ENCODE measurements at places on chromosomes 13 and 19.

DNA sequence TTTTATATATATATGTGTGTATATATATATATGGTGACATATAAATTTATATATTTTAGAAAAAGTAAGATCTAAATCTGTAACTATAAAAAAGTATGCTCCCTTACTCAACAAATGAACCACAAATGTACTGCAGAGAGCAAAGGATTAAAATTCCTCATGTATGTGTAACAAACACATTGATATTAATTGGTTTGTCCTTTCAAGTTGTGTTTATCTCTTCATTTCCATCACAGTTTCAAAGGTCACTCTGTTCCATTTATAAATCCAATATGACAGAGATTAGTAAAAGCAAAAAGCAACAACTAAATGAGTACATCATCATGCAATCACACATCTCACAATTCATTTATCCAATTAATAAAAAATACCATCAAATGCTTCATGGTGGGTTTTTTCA is 247.9 kb downstream of the DACH1 start:
- no peak for DNase-seq

- peak; percentile 6 for DNase-seq
Measured at GRCh38 chr13:94192431-94192975, 287.0 kb downstream of the DCT start.

DNA sequence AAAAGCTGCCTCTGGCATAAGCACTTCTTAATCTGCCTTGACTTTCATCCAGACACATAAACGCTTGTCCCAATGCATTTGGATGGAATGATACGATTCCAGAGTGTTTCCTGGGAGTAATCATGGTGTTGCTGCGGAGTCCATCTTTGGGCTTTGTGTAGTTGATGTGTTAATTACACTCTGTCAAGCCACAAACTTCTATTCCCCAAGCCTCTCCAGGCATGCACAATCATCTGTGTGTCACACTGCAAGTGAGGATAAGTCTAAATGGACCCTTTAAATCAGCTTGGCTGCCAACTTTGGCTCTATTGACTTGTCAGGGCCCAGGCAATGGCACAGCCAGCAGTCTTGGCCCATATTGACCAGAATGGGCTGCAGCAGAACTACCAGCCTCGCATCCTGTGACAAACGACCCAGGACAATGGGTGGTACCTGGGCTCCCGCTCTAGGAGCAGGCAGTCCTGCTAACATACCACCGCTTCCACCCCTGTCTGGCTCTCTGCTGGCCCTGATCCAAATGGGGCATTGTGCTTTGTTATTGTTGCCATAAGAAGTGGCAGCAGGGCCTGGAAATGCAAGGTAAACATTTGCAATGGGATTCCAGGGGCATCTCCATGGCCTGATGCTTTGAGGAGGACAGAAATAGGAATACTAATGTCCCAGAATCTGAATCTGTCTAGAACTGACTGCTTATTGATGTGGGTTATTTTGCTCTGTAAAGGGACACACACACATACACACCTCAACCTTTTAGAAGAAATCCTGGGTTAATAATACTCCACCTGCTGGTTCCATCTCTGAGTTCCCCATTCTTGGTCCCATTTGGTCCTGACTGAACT is 127.2 kb downstream of the DNAJC15 start:
- DNase-seq = peak; percentile 47

GRCh38 chr19:30481823-30482222 is 109.6 kb downstream of the ZNF536 start:
- DNase-seq = no peak

- DNase-seq = no peak
Measured at GRCh38 chr13:46478651-46479050, 74.3 kb upstream of the LRCH1 start.

Measured in COR-L47 (cell line).